ENCODE measurements at places on chromosomes 3 and 15. TPM values are rescaled to one million over a fixed set of nuclear protein-coding genes. Genes with fewer than 3 reads are reported as not detected.

The CRYGS gene
- total RNA-seq, result 5.5 TPM

The APOD gene
- 1.4 TPM for total RNA-seq

The FSIP1 gene
- total RNA-seq, result 0.91 TPM

The ACOX2 gene
- not detected for total RNA-seq

The SYNM gene
- 2.8 TPM for total RNA-seq

The MCCC1 gene
- 23.4 TPM for total RNA-seq

The CSK gene
- total RNA-seq, result 477 TPM

The CHL1 gene
- not detected for total RNA-seq

The IMPG2 gene
- total RNA-seq, result 0.54 TPM

The PLSCR2 gene
- 1.1 TPM for total RNA-seq

The PRSS50 gene
- not detected for total RNA-seq

The ABCC5 gene
- total RNA-seq, result 20.9 TPM

The RFTN1 gene
- total RNA-seq, result 90.3 TPM

The CLRN1 gene
- total RNA-seq, result not detected

The NPHP3 gene
- 18.9 TPM for total RNA-seq

The CHRM5 gene
- not detected for total RNA-seq

The SCG3 gene
- total RNA-seq, result not detected

The IL12A gene
- 1.5 TPM for total RNA-seq

The ANKDD1A gene
- total RNA-seq, result 2.2 TPM

The HTR3E gene
- total RNA-seq, result not detected

The ACSBG1 gene
- not detected for total RNA-seq

The TMEM89 gene
- total RNA-seq, result 0.34 TPM

The PLXND1 gene
- total RNA-seq, result 1.1 TPM

The BCHE gene
- not detected for total RNA-seq

The MORC1 gene
- total RNA-seq, result not detected

The TRPM7 gene
- total RNA-seq, result 45.0 TPM

The HAUS2 gene
- 31.7 TPM for total RNA-seq

The CPA3 gene
- total RNA-seq, result not detected

The AADACL2 gene
- not detected for total RNA-seq

The C3orf52 gene
- total RNA-seq, result 10.1 TPM

The HYAL1 gene
- 0.29 TPM for total RNA-seq

Data from T-helper 1 cell treated with Interleukin-12 subunit alpha and Interleukin-12 subunit beta and Interleukin-4 antibody, amounts not matched to agents 30 ng/mL and 1 ng/mL, for 36 hours (primary cell).